ENCODE measurements at places on chromosomes 2 and 18.

GRCh38 chr2:161825429-161825828 lies 201.2 kb downstream of the SLC4A10 start:
- DNase-seq: no peak

GRCh38 chr2:205403244-205403825 lies 279.0 kb upstream of the NRP2 start:
- no peak for DNase-seq

DNA sequence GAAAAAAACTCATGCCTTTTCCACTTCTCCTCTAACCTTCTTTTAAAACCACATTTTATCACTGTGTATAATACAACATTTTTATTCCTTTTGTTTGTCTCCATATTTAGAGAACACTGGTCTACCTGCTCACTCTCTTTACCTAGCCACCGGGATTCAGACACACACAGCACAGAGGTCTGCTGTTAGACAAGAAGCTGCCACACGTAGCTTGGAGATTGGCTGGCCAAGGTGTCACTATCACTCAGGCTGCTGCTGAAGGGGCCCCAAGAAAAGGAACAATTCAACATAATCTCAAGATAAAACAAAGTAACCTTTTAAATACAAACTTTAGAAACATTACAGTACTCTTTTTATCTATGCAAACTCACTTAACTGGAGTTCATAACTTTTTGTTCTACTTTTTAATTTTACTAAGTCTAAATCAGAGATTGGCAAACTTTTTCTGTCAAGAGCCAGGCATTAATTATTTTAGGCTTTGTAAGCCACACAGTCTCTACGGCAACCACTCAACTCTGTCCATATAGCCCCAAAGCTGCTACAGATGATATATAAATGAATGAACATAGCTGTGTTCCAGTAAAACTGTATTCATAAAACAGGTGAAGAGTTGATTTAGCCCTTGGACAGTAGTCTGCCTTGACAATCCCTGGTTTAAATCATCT lies 25.8 kb downstream of the FEZ2 start:
- no peak for DNase-seq

GRCh38 chr2:27021253-27022049 lies 11.3 kb upstream of the TMEM214 start:
- DNase-seq: peak; percentile 20

DNA sequence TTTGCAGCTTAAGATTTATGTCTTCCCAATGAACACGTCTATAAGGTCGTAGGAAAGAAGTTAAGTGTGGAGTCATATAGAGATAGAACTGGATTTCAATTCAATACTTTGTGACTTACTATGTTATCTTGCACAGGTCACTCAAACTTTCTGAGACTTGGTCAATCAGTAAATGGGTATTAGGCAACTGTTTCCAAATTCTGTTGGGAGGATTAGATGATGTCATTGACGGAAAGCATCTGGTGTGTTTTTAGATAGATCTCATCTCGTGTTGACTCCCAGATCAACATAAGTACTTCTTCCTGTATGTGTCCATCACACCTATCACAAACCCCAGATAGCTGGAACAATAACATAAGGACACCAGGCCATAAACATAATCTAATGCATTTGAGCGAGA lies 771.1 kb upstream of the FANCL start:
- no peak for DNase-seq

GRCh38 chr2:222302178-222303018 lies 3.6 kb upstream of the PAX3 start:
- DNase-seq: no peak

GRCh38 chr2:175253871-175254270 lies 72.4 kb upstream of the ATP5MC3 start:
- DNase-seq: no peak

- DNase-seq: no peak
Measured at GRCh38 chr2:189829102-189829833, 45.0 kb downstream of the PMS1 start.
